Stimulated activated CD4-positive, alpha-beta T cell treated with anti-CD3 and anti-CD28 coated beads, Interleukin-15, amount 100 ng/mL, for 24 hours (primary cell): ENCODE measurements at places on chromosomes 1 and 21.

DNA sequence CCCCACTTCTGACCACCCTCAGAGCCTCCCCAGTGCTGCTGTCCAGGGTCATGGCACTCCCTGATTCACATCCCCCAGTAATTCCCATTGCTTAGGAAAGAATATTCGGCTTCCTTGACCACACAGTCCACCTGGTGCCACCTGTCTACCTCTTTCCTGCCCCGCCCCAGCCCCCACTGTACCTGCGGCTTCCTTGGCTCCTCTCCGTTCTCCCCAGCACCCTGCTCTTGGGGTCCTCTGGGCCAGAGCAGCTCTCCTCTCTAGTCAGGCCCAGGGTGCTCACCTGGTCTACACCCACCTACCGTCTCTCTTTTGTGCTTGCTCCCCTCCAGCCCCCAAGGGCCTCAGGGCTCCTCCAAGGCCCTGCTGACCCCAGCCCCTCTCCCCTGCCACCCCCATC lies 142.6 kb downstream of the PEX14 start:
- no peak for DNase-seq

DNA sequence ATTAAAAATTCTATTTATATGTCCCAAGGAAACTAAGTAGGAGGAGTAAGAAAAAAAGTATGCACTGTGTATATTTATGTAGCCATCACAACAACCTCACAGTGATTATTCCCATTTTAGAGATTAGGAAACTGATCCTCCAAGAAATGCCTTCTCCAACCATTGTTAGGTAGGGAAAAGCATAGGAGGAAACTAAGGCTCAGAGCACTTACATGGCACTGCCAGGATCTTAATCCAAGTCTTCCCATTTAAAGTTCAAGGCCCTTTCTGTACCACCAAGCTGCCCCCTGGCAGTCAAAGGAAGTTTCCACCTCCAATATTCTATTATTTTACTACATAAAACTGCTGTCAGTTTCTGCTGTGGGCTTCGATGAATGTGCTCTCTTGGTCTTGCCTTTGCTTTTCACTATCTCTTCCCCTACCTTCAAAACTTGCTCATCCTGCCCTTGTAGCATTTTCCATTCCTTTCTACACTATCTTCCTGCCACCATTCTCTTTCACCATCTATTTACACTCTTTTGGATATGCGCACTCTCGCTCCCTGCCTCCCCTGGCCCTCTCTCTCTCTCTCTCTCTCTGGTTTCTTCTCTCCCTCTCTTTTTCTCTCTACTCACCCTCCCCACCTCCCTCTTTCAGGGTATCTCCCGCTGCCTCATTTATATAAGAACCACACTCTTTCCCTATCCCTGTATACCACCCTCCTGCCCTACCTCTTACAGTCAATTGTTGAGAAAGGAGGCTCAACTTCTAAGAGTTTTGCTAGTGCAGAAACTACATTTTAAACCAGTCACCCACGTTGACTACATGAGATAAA lies 34.0 kb downstream of the PUM1 start:
- DNase-seq, result no peak

DNA sequence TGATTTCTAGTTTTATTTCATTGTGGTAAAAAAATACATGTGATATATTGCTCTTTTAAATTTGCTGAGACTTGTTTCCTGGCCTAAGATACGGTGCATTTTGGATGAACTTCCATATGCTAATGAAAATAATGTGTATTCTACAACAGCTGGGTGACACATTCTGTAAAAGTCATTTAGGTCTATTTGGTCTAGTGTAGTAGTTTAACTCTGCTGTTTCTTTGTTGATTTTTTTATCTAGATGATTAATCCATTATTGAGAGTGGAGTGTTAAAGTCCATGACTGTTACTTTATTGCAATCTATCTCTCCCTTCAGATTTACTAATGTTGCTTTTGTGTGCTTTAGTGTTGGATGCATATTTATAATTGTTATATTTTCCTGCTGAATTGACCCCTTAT lies 161.4 kb downstream of the VAV3 start:
- no peak for DNase-seq

DNA sequence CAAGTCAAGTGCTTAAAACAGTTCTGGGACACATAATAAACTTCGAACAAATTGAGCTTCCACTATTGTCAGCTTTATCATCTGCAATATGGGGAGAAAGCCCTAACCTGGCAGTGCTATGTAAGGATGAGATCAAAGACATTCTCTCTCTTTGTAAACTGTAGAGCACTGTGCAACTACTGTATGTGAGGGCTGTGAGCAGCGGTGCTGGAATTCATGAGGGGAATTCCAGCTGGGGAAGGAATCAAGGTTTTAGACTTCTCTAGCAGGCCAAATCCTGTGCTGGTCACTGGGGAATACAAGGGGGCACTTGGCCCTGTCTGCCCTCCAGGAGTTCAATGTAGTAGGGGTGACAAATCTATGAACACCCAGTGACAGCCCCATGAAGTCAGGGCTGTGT lies 9.3 kb downstream of the FAM151A start:
- no peak for DNase-seq

GRCh38 chr1:224623310-224623714 lies 7.2 kb downstream of the CNIH3 start:
- no peak for DNase-seq

DNA sequence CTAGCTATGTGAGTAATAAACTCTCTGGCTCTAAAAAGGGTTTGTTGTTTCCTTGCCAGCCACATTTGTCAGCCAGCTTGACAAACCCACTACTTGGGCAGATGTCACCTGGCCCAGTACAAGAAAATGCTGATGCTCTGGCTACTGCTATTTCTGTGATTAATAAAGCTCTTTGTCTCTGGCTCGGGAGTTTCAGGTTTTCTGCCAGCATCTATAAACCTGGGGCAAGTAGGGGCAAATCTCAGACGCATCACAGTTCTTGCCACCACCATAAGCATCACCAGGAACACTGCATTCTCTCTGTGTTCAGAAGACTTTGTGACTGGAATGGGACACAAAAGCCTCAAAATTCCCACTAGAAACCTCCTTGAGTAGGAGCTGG lies 2.5 kb downstream of the ITLN2 start:
- no peak for DNase-seq
